Left ventricle myocardium inferior (tissue), 1 donor: ENCODE measurements at places on chromosomes 4 and X. TPM values are rescaled to one million over a fixed set of nuclear protein-coding genes. Genes with fewer than 3 reads are reported as not detected.

Gene SSX4B
- not detected for total RNA-seq

Gene NR0B1
- not detected for total RNA-seq

Gene DACH2
- total RNA-seq = not detected

Gene TAF7L
- total RNA-seq = 0.08 TPM

Gene GC
- not detected for total RNA-seq

Gene MGAT4D
- total RNA-seq = not detected

Gene CYBB
- total RNA-seq = 18.7 TPM

GRCh38 chrX:23844502-23845138 is 61.6 kb downstream of the SAT1 start:
- H3K4me3 ChIP-seq = no peak overlapping the region
- peaks cover 12% of the 10 kb centered on the region for H3K4me1 ChIP-seq
- H3K36me3 ChIP-seq = no peaks in the 10 kb centered on the region
- no peaks in the 10 kb centered on the region for H3K27me3 ChIP-seq
- peak overlapping the region; percentile 56 for H3K27ac ChIP-seq

- H3K36me3 ChIP-seq = no peaks in the 10 kb centered on the region
- H3K27ac ChIP-seq = no peak overlapping the region
- peaks cover 13% of the 10 kb centered on the region for H3K4me1 ChIP-seq
- no peak overlapping the region for H3K4me3 ChIP-seq
- DNase-seq = no peak
Measured at GRCh38 chr4:38990241-38990640, 42.0 kb downstream of the TMEM156 start.

DNA sequence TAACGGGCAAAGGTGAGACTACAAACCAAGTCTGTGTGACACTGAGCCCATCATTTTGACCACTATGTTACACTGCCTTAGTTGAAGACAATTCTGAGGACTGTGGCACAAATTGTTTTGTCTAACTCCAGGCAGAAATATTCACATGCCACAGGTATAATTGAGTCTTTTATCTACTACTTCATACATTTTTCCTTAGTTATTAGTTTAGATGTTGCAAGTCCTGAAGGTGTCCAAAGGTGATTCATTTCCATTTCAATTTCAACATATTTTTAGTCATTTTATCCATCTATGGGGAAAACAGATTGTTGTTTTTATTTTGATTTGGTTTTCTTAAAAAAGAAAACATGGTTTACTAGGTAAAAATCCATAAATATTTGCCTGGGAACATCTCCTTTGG is 341.7 kb upstream of the SMIM31 start:
- DNase-seq = no peak
- H3K27me3 ChIP-seq = no peaks in the 10 kb centered on the region
- H3K27ac ChIP-seq = no peak overlapping the region
- H3K4me3 ChIP-seq = no peak overlapping the region

DNA sequence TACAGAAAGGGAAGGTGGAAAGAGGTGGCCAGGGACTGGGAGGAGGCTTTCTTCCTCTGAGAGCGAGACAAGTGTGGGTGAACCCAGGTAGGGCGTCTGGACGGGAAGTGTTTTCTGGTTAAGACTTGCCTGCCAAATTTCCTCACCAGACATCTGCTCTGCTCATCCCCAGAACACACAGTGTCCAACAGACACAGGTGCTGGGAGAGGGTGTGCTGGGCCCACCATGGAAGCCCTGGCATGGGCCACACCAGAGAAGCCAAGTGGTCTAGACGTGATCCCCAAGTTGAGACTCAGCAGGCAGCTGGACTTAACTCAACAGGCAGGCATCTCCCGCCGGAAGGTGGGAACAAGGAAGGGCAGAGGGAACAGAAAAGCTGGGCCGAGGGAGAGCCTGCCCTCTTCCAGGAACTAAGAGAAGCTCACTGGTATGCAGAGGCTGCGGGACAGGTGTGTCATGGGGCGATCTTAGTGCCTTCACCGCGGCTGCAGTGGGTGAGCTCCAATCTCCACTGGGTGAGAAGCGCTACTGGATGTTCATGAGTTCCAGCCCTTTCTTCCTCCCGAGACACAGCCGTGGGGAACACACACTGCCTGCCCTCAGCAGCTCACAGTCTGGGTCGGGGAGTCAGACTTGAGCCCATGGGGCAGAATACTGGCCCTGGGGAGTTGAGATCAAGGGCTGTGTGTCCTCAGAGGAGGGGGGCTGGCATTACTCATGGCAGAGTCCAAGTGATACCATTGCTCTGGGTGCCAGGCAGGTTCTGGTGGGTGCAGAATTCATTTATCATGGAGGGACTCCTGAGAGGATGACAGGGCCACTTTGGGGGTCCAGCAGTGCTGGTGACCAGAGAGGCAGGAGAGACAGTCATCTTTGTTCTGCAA is 110.2 kb downstream of the CPZ start:
- no peaks in the 10 kb centered on the region for H3K36me3 ChIP-seq
- no peak overlapping the region for H3K4me3 ChIP-seq
- H3K27ac ChIP-seq = no peak overlapping the region
- no peaks in the 10 kb centered on the region for H3K4me1 ChIP-seq
- no peak for DNase-seq

- no peak for DNase-seq
- no peaks in the 10 kb centered on the region for H3K36me3 ChIP-seq
- H3K4me3 ChIP-seq = no peak overlapping the region
- peaks cover 8% of the 10 kb centered on the region for H3K4me1 ChIP-seq
- no peaks in the 10 kb centered on the region for H3K27me3 ChIP-seq
Measured at GRCh38 chrX:120426599-120426998, 42.5 kb downstream of the LAMP2 start.

GRCh38 chrX:17375367-17375636 is 302 bp downstream of the NHS start:
- peak overlapping the region; percentile 69 for H3K4me3 ChIP-seq
- peaks cover 16% of the 10 kb centered on the region for H3K4me1 ChIP-seq
- no peaks in the 10 kb centered on the region for H3K36me3 ChIP-seq
- no peak for DNase-seq
- H3K27me3 ChIP-seq = no peaks in the 10 kb centered on the region
- H3K27ac ChIP-seq = peak overlapping the region; percentile 66
